Thoracic aorta (tissue), 2 donors: ENCODE measurements at places on chromosomes 1 and 21. TPM values are rescaled to one million over a fixed set of nuclear protein-coding genes. Genes with fewer than 3 reads are reported as not detected.

DNA sequence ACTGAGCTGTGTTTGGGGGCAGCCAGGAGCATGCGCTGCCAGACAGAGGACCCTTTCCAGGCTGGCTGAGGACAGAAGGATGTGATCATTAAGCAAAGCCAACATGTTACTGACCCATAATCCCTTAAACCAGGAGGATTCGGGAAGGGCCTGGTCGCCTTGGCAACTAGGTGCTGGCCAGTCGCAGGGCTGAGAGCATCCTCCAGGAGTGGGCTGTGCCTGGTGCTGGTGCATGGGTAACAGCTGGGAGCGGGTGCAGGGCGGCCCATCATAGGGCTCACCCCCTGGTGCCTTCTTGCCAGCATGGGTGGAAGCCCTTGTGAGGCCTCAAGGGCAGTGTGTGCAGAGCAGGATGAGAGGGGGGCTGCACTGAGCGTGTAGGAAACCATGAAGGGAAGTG, 17.2 kb downstream of the CDK18 start:
- DNase-seq = no peak

GRCh38 chr1:170049176-170049800, 25.2 kb downstream of the KIFAP3 start:
- DNase-seq = no peak

GRCh38 chr1:12473596-12474362, 144.2 kb downstream of the DHRS3 start:
- DNase-seq = no peak

The REG4 gene
- total RNA-seq = 3.8 TPM
